ENCODE measurements at places on chromosomes 4 and X.

DNA sequence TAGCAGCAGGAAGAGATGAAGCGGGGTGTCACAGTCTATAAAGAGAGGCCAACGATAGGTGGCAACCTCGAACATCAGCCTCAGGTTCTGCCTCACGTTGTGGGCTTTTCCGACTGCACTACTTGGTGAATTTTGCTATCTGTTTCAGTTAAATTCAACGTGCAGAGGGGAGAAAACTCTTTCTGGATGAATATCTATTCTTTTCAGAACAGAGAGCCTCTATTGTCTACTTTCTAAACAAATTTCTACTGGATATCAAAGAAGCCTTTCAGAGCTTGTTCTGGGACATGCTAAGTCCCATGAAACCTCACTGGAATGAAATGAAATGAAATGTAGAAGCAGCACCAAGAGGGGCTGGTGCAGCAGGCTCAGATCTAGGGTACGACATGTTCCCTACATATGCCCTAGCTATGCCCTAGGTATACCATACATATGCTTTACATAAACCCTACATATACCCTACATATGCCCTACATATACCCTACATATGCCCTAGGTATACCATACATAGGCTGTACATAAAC lies 116.5 kb upstream of the TRIM2 start:
- no peak for DNase-seq

- no peak for DNase-seq
These were observed 5.3 kb upstream of the SPOCK3 start for GRCh38 chr4:167239627-167240026.

- no peak for DNase-seq
These were observed 101.5 kb downstream of the EGF start for GRCh38 chr4:110014233-110014632.

GRCh38 chr4:133152831-133153481 lies 3.9 kb downstream of the PCDH10 start:
- no peak for DNase-seq

DNA sequence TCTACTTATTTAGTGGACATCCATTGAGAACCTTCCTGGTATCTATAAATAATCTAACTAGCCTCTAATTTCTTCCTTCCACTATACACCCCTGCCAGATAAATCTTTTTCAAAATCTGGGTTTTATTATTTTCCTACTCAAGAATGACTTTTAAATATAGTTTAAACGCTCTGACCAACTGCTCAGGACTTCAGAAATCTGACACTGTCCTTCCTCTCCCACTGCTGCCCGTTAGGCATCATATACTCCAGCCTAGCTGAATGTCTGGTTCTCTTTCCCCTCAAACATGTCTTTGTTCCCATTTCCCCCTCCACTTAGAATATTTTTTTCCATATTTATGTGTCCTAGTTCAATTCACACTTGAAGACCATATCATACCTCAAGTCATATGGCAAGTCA lies 35.2 kb upstream of the CBLL2 start:
- no peak for DNase-seq

GRCh38 chrX:69072486-69073006 lies 92.7 kb downstream of the PJA1 start:
- DNase-seq = no peak

DNA sequence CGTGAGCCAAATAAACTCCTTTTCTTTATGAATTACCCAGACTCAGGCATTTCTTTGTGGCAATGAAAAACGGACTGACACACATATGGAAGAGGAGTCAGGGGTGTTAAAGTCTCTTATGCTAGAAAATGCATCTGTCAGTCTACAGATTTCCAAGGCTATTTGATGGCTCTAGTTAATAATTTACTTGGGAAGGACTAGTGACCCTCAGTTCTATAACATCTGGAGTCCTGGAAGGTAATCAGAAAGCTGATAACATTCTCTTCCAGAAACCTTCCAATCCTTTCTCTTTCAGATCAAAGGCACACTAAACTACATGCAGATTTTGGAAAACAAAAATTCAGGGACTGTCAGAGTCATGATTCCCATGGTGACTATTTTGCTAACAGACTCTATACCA lies 142.0 kb upstream of the TEX13D start:
- DNase-seq = no peak

GRCh38 chrX:118755633-118756032 lies 28.2 kb downstream of the IL13RA1 start:
- no peak for DNase-seq

GRCh38 chr4:148056879-148057278 lies 325.0 kb downstream of the ARHGAP10 start:
- no peak for DNase-seq

DNA sequence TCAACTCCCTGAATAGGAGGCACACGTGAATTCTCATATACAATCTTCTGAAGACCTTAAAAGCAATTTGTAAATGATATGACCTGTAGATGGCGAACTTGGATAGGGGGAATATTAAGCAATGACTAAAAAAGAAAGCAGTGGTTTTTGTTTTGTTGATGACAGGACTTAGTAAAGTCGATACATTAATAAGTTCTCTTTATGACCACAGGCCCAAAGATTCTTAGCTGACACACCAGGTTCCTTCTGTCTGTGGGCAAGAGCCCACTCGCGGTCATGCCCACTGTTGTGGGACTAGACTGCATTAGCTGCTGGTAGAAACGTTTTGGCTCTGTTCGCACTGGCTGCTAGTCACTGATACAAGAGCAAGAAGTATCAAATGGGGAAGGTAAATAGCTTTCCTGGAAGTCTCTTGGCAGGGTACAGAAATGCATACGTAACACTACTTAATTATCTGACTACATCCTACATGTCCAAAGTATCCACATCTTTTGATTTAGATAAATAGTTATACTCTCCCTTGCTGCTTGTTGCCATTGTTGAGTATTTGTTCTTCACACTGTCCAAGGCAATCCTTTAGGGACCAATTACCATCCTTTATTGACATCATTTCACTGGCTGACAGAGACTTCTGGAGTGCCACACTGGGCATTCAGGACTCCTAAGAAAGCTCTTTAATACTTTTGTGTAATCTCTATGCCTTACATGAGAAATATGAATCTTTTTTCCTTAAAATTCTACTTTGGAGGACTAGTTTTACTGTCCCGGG lies 31.0 kb downstream of the ALPK1 start:
- DNase-seq = no peak

All from NCI-H510A (cell line).